ENCODE measurements at places on chromosomes 5 and 9.

- DNase-seq: no peak
These were observed 26.2 kb upstream of the ARSB start for GRCh38 chr5:79011219-79011836.

GRCh38 chr9:109043578-109043977, 30.3 kb upstream of the CTNNAL1 start:
- no peak for DNase-seq

DNA sequence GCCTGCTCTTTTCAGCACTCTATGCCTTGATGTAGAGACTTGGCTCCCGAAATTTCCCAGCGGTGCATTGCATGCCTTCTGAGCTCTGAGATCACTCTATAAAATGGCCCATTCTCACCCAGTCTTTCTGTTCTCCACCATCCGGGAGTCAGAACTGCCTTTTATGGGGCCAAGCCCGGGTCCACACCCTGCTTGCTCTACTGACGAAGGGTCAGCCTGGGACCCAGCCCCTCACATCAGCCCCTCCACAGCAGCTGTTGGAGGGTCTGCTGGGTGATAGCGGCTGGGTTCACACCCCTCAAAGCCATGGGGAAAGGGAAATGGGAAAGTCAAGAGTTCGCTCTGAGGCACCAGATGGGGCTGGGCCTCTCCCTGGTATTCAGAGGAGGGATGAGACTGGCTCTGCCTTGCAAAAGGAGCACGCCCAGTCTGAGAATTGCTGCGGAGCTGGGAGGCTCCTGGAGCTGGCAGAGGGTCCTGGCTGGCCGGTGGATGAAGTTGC, 66.0 kb upstream of the ORM1 start:
- no peak for DNase-seq

GRCh38 chr9:129885018-129885669, 49.9 kb downstream of the USP20 start:
- peak; percentile 58 for DNase-seq

- DNase-seq: no peak
These were observed 7.9 kb upstream of the MYORG start for GRCh38 chr9:34384368-34385165.

DNA sequence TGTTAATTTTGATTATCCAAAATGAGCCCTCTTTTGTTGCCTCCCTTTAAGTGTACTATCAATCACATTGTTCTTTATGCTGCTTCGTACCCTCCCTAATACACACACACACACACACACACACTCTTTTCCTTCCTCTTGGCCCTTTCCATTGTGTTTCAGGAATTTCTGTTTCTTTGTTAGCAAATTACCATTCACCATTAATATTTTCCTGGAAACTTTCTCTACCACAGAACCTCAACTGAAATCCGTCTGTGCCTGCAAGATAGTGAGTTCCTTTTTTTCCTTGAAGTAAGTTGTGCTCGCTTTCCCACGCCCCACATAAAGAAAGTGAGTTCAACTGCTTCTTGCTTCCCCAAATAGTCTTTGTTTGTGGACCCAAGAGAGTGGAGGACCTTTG, 61.8 kb downstream of the SMIM15 start:
- no peak for DNase-seq

DNA sequence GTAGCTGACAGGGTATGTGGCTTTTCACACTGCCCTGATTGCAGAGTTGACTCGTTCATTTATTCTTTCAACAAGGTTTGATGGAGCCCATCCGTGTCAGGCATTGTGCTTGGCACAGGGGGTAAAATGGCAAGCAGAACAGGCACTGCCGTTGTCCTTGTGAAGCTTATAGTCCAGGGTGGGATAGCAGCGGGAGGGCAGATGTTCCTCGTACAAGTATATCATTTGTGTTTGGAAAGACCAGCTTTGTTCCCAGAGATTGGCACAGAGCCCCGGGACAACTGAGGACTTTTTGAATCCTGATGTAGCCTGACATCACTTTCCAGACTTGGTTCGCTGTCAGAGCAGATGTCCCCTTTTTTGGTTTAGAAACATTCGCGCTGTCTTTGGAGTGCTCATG, 50.9 kb downstream of the MVB12B start:
- no peak for DNase-seq

DNA sequence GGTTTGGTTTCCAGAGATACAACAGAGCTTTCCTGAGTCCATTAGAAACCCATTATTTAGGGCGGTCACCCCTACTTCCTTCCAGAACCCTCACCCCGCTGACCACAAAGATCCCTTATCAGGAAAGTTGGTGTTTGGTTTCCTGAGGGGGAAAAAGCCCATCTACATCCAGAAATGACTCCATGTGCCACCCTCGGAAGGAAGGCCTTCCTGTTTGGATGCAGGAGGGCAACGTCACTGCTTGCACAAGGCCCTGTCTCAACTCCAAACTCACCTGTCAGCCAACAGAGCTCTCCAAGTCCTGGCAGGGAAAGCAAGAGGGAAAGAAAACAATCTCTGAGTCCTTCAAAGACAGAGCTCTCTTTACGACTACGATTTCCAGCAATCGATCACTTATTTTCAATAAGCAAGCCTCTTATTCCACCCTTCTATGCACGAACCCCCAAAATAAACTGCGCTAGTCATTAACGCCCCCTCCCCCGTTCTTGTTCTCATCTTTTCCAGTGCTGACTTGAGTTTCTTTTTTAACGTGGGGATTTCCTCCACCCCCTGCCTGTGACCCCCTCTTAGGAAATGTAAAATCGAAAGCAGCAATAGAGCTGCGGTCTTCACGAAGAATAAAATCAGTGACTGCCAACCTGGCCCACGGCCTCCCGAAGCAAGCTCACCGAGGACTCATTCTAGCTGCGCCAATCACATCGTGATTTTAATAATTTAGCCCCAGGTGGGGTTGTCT, 35.7 kb upstream of the NTNG2 start:
- DNase-seq: no peak

DNA sequence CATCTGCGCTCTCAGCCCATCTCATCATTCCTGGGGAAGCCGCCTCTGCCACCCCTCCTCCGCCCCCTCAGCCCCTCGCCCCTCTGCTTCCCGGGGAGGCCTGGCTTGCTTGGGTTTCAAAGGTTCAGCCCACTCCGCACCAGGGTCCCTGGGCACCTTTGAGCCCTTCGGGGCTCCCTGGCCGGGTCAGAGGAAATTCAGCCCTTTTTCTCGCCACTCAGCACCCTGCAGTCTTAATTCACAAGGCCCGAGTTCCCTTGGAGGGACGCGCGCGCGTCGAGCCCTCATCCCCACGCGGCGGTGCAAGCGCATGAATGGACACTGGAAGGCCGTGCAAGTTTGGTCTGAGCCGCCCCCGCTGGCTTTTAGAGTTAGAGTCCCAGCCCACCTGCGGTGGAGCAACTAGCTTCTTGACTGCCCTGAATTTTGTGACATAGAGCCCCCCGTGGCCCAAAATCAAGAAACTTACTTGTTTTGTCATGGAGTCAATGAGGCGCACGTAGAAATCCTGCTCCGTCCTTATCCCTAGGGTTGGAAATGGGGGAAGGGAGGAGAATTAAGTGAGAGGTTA, 4.5 kb downstream of the EBF1 start:
- DNase-seq: no peak

DNA sequence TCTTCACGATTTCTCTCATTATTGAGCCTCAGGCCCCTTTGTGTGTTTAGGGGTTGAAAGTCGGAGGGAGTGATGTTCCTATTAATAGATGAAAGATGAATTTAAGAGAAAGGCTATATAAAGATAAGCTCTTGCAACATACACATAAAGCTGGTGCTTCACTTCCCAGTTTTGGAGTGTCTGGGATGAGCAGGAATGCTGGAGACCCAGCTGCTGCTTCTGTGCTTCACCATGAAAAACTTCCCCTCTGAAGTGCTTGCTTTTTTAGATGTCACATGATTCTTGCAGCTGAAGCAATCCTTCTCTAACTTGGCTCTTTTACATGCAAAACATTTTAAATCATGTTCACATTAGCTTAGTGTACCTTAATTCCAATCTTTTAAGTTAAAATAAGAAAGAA, 19.7 kb upstream of the SNCAIP start:
- no peak for DNase-seq

DNA sequence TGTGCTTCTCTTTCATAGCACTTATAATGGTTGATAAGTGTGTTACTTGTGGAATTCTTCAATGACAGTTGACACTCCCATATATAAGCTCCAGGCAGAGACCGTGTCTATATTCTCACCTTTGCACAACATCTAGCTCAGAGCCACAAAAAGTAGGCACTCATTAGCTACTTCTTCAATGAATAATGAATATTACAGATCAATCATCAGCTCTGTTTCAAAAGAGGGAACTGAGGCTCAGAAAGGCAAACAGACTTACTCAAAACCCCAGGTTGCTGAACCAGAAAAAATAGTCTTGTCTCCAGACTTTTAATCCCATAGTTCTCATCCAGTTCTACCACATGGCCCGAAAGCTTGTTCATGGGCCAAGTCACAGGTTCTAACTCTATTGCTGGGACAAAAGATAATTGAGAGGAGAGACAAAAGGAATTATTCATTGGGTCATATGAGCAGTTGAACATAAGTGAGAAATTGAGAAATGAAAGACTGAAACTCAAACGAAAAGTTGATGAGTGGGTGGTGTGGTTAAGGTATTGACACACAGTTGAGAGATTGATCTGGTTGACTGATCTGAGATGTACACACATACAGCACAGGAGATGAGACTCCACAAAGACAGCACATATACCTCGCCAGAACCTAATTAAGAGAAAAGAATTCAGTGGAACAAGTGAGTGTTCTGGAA, 381.6 kb downstream of the EFNA5 start:
- peak; percentile 16 for DNase-seq

DNA sequence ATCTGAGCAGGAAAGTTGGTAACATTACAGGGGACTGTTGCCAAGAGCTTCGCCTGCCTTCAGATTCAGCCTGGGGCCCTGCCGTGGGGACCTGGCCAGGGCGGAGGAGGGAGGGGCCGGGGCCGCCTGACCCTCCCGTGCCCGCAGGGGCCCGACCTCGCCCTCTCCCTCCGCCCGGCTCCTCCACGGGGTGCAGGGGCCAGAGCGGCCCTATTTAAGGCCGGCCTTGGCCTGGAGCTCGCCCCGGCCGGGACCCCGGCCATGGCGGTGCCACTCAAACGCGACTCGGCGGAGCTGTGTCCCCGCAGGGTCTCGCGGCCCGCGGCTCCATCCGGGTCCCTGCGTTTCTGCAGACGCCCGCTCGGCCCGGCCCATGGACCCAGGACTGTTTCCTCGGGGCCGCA, 757 bp downstream of the TMEM250 start:
- DNase-seq: no peak

DNA sequence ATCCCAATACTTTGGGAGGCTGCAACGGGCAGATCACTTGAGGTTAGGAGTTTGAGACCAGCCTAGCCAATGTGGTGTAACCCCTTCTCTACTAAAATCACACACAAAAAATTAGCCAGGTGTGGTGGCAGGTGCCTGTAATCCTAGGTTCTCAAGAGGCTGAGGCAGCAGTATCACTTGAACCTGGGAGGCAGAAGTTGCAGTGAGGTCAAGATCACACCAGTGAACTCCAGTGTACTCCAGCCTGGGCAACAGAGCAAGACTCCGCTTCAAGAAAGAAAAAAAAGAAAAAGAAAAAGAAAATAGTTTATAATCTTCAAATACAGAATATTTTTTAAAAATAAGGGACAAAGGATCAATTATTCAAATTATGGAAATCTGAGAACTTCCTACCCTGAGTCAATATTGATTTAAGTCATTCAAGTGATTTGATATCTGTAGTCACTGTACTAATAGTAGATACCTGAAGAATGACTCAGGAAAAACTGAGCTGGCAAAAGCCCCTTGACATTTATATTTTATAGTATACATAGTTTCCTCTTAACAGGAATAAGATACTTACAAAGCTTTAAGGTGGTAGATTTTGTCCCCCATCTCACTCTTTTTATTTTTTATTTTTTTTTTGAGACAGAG, 61.8 kb downstream of the PTBP3 start:
- DNase-seq: no peak

- DNase-seq: no peak
These were observed 110.9 kb upstream of the IL6ST start for GRCh38 chr5:56105511-56106291.

GRCh38 chr9:34701769-34702736, 7.9 kb downstream of the CCL21 start:
- peak; percentile 59 for DNase-seq

DNA sequence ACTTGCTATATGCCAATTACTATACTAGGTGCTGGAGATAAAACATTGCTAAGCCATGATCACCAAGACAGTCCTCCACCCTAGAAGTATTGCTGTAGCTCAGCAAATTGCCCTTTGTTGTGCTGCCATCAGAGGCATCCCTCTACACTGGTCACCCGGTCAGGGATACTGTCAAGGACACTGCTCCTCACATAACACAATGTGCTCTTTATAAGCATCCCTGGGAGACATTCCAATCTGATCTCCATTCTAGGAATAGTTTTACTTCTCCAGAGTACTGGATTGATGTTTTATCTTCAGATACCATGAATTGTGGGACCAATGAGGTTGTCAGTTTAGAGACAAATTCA, 10.4 kb upstream of the DNAJA1 start:
- DNase-seq: no peak

DNA sequence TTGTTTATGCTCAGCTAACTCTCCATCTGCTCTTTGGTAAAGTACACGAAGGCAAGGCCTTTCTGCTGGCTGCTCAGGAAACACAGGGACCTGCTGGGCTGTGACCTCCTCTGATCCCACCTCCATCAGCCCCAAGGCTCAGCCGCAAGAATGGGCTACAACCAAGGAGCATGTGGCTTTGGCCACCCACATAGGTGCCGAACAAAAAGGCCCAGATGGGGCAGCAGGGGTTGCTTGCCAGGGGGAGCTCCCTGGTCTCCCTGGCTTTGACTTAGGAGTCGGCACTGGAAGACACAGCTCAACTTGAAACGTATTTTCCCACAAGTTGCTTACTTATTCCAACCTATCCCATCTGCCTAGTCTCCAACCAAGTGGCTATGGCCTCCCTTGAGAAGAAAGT, 461.1 kb downstream of the ICE1 start:
- no peak for DNase-seq

GRCh38 chr9:136230773-136231172, 14.8 kb downstream of the QSOX2 start:
- no peak for DNase-seq

DNA sequence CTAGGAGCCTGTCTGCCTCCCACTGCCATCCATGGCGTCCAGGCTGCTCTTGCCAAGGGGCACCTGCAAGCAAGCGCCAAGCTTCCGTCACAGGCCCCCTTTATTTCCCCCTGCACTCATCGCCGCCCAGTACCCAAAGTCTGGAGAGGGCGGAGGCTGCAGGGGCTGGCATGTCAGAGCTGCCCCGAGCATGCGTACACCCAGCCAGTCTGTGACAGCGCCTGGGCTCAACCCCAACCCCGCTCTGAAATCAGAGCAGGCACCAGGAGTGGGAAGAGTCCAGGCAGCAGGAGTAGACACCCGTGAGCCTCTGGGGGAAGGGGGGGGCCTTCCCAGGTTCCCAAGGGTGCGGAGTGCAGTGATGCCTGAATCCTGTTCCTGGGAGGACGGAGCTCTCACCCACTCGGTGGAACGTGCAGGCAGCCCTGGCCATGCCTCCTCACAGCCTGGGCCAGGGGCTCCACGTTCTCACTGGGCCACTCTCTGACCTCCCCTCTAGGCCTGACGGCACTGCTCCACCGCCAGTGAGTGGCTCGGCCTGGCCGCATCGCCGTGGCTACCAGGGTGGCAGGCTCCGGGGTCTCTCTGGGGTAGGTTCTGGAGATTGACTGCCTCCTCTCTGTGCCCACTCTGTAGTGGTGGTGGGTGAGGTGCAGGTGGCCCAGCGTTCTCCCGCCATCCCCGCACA, 469.0 kb downstream of the CDH9 start:
- no peak for DNase-seq

Data from stimulated activated naive B cell treated with anti-CD40 and anti-IgM and Interleukin-4, amounts not matched to agents 10 μg/mL and 1 μg/mL and 100 μg/mL, for 72 hours (primary cell).